ENCODE measurements at places on chromosomes 3 and 15. TPM values are rescaled to one million over a fixed set of nuclear protein-coding genes. Genes with fewer than 3 reads are reported as not detected.

DNA sequence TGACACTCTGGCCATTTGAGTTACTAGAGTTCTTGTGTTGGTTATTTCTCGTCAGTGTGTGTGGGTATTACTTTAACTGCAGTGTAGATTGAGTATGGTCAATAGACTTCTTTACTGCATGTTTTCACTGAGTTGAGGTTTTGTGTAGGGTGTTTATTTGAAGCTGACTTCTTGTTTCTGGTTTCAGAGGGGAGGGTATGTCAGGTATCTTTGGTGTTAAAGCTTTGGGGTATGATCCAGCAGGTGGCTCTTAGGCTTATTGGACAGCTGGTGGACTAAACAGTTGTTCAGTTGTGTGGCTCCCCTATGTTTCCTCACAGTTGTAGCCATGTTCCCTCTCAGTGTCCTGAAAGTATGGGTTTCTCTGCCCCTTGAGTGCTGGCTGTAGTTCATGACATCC lies 72.0 kb downstream of the AKAP13 start:
- H3K27me3 ChIP-seq = no peaks in the 10 kb centered on the region
- H3K4me1 ChIP-seq = peaks cover 12% of the 10 kb centered on the region
- no peaks in the 10 kb centered on the region for H3K36me3 ChIP-seq
- H3K27ac ChIP-seq = no peak overlapping the region
- no peak for DNase-seq
- no peak overlapping the region for H3K4me3 ChIP-seq

Gene ZPLD1
- total RNA-seq = not detected

GRCh38 chr3:58234516-58234931 lies 3.1 kb upstream of the ABHD6 start:
- H3K36me3 ChIP-seq = no peaks in the 10 kb centered on the region
- H3K27me3 ChIP-seq = no peaks in the 10 kb centered on the region
- H3K4me3 ChIP-seq = no peak overlapping the region
- no peak for DNase-seq
- H3K27ac ChIP-seq = no peak overlapping the region

- no peaks in the 10 kb centered on the region for H3K4me1 ChIP-seq
- no peak overlapping the region for H3K4me3 ChIP-seq
- no peaks in the 10 kb centered on the region for H3K36me3 ChIP-seq
Measured at GRCh38 chr3:40951636-40952035, 247.7 kb upstream of the CTNNB1 start.

Gene ZNF717
- 3.0 TPM for total RNA-seq

DNA sequence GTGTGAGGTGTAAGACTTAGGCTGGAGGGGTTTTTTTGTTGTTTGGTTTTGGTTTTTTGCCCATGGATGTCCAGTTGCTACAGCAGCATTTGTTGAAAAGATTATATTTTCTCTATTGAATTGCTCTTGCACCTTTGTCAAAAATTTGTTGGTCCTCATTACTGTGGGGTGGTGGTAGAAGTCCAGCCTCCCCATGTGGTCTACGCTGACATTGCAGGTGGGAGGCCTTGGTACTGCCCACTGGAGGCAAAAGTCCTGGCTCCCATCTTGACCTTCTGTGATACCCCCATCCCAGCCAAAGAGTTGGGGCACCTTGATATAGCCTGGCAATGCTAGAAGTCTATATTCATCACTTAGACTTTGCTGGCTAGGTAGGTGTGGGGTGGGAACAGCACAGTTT lies 5.4 kb upstream of the RAB6B start:
- H3K27me3 ChIP-seq = peaks cover 14% of the 10 kb centered on the region
- H3K4me3 ChIP-seq = no peak overlapping the region
- no peak for DNase-seq

Gene GPR62
- total RNA-seq = not detected

Gene RPP25
- total RNA-seq = 28.4 TPM

DNA sequence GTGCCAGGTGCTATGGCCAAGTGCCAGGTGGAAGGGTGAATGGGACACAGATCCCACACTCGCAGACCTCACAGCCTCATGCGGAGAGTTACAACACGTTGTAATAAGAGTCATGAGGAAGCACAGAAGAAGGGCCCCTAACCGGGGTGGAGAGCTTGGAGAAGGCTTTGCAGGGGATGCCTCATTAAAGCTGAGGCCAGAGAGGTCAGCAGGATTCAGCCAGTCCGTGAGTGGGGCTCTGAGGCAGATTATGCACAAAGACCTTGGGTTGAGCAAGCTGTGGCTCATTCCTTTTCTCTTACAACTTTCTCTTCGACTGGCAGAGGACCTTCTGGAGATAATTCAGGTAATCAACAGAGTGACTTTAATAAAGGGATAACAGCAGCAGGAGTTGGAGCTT lies 65.3 kb upstream of the SNRK start:
- no peaks in the 10 kb centered on the region for H3K27me3 ChIP-seq
- no peaks in the 10 kb centered on the region for H3K36me3 ChIP-seq
- no peak overlapping the region for H3K27ac ChIP-seq
- H3K4me3 ChIP-seq = no peak overlapping the region
- DNase-seq = no peak

Gene GLCE
- 7.9 TPM for total RNA-seq

Gene CNTN4
- 49.0 TPM for total RNA-seq

Gene SAMD7
- not detected for total RNA-seq

GRCh38 chr15:29651476-29652233 lies 170.6 kb downstream of the TJP1 start:
- H3K4me1 ChIP-seq = no peaks in the 10 kb centered on the region
- H3K4me3 ChIP-seq = no peak overlapping the region
- no peaks in the 10 kb centered on the region for H3K36me3 ChIP-seq
- H3K27me3 ChIP-seq = no peaks in the 10 kb centered on the region
- no peak overlapping the region for H3K27ac ChIP-seq
- no peak for DNase-seq

DNA sequence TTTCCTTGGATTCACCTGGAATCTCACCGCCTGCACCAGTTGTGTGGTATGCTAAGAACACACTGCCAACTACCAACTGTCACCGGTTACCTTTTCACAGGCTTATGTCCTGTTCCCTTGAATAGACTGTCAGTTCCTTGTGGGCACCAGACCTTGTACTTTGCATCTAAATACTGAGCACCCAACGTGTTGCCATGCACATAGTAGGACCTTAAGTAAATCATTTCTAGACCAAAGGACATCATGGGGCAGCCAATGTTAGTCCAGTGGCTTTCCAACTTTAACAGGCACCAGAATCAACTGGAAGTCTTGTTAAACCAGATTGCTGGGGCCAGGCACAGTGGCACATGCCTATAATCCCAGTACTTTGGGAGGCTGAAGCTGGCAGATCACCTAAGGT lies 1.2 kb upstream of the RPAP1 start:
- H3K27me3 ChIP-seq = no peaks in the 10 kb centered on the region
- no peak overlapping the region for H3K4me3 ChIP-seq
- H3K4me1 ChIP-seq = peaks cover 6% of the 10 kb centered on the region
- no peak for DNase-seq

Gene EHHADH
- 39.6 TPM for total RNA-seq

DNA sequence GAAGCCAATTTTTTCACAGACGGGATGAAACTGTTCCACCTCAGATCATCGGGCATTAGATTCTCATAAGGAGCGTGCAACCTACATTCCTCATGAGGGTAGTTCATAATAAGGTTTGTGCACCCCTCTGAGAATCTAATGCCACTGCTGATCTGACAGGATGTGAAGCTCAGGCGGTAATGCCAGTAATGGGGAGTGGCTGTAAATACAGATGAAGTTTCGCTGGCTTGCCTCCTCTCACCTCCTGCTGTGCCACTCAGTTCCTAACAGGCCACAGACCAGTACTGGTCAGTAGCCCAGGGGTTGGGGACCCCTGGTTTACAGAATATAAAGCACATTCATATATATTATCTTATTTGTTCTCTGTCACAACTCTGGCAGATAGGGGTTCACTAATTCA lies 2.1 kb upstream of the LIMD1 start:
- no peak overlapping the region for H3K4me3 ChIP-seq
- no peaks in the 10 kb centered on the region for H3K27me3 ChIP-seq
- H3K36me3 ChIP-seq = no peaks in the 10 kb centered on the region
- DNase-seq = no peak
- no peak overlapping the region for H3K27ac ChIP-seq
- peaks cover 33% of the 10 kb centered on the region for H3K4me1 ChIP-seq

Gene CLDN1
- total RNA-seq = 0.95 TPM

Gene GOLGA8J
- total RNA-seq = 0.95 TPM

DNA sequence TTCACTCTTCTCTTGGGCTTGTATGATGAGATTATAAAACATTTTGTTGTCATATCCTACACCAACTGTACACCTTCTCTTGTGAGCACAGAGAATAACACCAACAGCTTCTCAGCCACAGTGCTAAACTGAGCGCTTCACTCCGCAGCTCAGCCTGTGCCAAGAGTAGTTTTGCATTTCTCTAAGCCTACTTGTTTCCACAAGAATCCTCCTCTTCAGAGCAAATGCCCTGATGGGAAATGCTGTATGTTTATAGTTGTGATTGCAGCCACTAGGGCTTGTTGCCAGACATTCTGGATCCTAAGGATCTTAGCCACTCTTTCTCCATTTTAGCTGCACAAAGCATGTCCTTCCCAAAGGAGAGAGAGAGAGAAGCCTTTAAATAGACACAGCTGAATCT lies 138.8 kb upstream of the PLXND1 start:
- peak; percentile 11 for DNase-seq
- H3K27ac ChIP-seq = peak overlapping the region; percentile 8
- H3K27me3 ChIP-seq = no peaks in the 10 kb centered on the region
- no peak overlapping the region for H3K4me3 ChIP-seq
- no peaks in the 10 kb centered on the region for H3K36me3 ChIP-seq

GRCh38 chr3:122392868-122393844 lies 9.2 kb downstream of the FAM162A start:
- H3K36me3 ChIP-seq = peaks cover 7% of the 10 kb centered on the region
- H3K4me1 ChIP-seq = peaks cover 4% of the 10 kb centered on the region
- DNase-seq = no peak

Gene HGD
- total RNA-seq = 68.8 TPM

Data from transverse colon (tissue), 4 donors.